ENCODE measurements at places on chromosomes 3 and 15.

- no peak for DNase-seq
These were observed 73.2 kb upstream of the DLG1 start for GRCh38 chr3:197371591-197372046.

GRCh38 chr3:5012367-5012766, 33.1 kb downstream of the BHLHE40 start:
- DNase-seq, result no peak

DNA sequence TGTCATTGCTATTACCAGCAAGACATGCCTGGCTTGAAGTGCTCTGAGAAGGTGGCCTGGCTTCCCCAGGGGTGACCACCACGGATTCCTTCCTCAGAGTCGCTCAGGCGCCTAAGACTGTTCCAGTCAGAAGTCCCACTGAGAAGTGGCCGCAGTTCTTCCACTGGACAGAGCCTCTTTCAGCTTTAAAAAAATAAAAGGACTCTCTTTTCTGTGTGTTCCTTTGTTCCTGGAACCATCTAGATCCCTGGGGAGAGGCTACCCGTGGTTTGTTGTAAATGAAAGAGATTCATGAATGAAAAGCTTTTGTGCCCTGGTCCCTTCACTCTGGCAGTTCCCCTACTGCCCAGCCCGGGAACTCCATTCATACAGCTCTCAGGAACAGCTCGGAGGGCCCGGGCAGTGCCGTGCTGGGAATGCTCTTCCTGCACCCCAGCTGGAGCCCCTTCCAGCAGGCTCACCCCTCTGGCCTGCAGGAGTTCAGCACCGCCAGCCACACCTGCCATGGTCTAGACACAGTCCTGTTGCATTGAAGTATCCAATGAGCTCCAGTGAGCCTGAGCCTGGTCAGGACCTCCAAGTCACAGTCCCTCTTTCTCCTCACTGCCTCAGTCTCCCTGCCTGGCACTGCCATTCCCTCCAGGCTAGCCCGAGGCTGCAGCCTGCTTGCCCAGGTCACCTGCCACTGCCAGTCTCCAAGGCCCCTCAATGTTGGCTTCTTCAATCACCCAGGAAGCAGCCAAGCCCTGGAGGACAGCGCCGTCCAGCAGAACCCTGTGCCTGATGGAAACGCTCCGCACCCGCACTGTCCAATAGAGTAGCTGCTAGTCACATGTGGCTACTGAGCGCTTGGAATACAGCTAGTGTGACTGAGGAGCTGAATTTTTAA, 75.4 kb downstream of the XXYLT1 start:
- no peak for DNase-seq

- DNase-seq, result no peak
These were observed 178.5 kb upstream of the RASGRP1 start for GRCh38 chr15:38743147-38743546.

- no peak for DNase-seq
These were observed 276.3 kb downstream of the RBMS3 start for GRCh38 chr3:29557186-29557585.

DNA sequence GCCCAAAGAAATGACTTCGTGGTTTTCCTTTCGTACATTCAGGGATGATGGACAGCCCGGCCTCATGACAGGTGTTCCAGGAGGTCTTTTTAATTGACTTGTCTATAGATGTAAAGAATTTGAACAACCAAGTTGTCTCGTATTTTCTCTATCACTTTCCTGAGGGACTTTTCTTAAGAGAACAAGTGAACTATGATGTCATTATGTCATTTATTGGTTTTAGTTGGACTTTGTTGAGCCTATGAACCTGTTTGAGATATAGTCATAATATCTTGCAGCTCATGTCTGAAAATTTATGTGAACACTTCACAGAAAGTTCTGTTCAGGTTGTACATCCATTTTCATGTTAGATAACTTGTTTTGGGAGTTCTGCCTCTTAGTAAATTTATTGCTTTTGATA, 89.2 kb downstream of the RBMS3 start:
- DNase-seq, result no peak

DNA sequence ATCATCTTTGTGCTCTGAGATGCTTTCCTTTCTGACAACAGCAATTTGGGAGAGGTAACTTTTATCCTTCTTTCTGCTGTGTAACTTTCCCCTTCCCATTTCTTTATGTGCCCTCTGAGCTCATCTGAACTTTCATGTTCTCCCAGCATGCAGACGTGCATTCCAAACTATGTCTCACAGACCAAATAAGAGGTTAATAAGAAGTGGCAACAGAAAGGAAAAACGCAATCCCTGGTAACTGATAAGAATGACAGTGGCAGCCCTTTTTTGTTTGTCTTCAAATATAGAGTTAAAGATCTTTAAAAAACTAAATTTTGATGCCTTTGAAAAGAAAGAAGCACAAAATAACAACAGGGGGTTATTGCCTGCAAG, 533.4 kb downstream of the FOXP1 start:
- no peak for DNase-seq

DNA sequence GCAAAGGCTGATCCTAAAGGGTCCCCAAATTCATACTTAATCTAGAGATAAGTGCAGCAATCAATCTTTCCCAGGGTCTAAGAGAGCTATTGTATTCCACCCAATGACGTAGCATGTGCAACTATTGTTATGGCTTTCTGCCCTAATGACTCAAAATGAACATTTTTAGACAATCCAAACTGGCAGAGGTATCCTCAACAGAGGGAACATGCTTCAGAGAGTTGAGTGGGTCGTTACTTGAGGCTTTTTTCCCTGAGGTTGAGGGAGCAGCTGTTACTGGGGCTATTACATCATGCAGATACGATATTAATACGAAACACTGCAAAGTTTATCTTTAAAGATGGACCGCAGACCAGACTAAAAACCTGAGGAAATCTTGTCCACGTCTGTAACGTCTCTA, 278.3 kb upstream of the WNT5A start:
- DNase-seq, result no peak

DNA sequence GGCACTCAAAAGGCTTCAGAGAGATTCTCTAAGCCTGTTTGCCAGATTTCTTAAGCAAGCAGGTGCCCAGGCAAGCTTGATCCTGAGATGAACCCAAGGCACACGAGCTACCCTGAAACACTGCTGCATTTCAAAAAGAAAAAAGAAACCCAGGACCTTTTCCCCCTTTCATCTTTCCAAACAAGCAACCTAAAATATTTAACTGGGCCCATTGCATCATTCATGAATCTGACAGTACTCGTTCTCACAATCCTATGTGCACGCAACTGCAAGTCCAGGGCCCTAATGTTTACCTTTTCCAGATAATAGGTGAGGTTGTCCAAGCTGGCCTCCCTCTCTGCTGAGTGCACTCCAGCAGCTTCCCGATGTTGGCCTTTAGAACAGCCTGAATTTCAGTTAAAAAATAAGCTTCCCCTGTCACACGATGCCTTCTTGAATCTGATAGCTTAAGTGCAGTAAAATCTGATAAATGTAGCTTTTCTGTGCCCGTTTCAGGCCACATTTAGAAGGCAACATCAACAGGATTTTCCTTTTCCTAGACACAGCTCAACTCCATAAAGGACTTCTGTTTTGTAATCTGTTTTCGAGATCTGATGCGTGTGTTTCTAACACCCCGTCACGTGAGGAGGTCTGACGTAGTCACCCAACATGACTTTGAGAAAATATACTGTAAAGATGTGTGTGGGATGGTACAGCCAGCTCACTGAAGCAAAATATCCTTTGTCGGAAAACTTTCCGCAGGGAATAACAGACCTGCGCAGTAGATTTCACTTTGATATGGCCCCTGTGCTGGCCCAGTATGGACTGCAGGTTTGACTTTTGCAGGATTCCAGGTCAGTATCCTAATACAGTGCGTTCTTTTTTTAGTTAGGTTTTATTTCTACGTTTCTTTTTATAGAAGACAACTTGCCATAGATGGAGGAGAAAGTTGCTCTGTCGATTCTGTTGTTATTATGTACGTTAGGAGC, 55.1 kb upstream of the RASA2 start:
- DNase-seq, result no peak

DNA sequence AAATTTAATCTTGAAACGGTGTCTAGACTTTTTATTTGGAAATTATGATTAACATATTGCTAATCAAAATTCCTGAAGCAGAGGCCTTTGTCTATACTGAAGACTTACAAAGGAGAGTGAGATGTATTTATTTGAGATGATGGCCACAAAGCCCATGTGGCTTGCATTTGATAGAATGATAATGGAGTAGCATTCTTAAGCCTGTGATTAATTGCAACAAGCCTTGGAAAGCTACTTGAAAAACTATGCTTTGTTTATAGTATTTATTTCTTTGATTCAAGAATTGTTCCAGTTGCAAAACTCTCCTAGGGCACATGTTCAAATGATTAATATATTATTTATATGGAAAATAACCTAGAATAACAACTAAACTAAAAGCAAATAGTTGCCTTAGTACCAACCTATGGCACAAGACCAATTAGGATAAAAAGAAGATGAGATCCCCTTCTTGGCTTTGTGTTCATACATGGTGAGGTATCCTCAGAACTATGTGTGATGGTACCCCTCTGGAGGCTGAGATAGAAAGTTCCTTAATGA, 244.1 kb upstream of the TBL1XR1 start:
- no peak for DNase-seq

DNA sequence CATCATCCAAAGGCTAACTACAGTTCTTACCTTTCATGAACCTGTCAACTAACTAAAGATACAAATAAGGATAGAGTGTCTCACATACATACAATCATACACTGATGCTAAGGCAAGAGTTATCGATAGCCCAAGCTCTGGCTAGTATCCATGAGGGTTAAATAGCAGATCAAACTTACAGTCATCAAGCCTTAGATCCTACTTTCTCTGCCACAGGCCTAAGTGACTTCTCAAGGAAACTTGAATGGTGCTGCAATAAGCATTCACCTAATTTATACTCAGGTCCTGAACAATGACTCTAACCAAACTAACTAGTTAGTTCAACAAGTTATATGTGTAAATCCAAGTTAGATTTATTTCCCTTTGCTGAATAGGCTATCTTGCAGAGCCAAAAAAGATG, 51.0 kb downstream of the ALDH1A2 start:
- no peak for DNase-seq

- no peak for DNase-seq
These were observed 163.1 kb downstream of the CLSTN2 start for GRCh38 chr3:140097874-140098635.

GRCh38 chr3:168061332-168061996, 34.3 kb downstream of the GOLIM4 start:
- DNase-seq, result no peak

GRCh38 chr15:36632226-36632625, 52.8 kb downstream of the CDIN1 start:
- no peak for DNase-seq

GRCh38 chr3:153130312-153130977, 31.6 kb upstream of the RAP2B start:
- no peak for DNase-seq

- DNase-seq, result no peak
These were observed 813.9 kb upstream of the GRM7 start for GRCh38 chr3:6047016-6047415.

DNA sequence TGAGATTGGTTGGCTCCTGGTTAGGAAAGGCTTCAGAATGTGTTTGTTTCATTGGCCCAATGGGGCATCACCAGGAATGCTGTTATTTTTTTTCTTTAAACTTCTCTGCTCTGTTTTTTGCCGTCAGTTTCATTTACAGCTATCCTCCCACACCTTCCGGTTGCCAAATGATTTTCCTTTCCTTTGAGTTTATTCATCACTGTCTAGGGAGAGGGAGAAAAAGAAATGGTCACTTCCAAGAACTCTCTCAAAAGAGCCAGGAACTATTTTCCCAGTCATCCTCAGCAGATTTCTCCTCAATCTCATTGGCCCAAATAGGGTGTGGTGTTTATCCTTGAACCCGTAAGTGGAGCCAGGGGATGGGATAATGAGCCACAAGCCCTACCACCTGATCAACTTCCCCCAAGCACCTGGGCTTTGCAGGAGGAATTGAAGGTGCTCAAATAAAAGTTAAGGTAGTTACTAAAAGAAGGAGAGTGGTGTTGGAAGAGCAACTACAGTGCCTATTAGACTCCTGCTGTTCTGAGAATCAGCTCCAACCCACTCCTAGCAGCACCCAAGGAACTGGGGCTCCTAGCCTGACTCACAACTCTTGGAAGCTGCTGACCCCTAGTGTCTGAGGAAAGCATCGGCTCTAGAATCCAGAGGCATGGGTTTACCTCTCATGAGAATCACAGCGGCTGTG, 183.8 kb upstream of the IL12A start:
- DNase-seq, result peak; percentile 60

- DNase-seq, result peak; percentile 84
These were observed 68.4 kb upstream of the TNFAIP8L3 start for GRCh38 chr15:51162865-51163762.

DNA sequence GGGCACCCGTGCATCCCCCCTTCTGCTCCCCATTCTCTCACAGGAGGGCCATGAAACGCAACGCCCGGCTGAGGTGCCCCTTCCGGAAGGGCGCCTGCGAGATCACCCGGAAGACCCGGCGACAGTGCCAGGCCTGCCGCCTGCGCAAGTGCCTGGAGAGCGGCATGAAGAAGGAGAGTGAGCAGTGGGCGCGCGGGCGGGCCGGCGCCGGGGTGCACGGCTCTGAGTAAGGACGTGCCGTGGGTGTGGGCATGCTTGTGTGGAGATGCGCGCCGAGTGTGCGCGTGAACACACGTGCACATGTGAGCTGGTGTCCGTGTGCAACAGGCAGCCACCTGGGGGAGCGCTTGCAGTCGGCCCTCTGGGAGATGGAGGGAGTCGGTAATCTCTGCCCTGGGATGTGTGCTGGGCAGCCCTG, 28.1 kb downstream of the NR1I2 start:
- DNase-seq, result peak; percentile 54

GRCh38 chr15:98667521-98668179, 19.3 kb downstream of the IGF1R start:
- DNase-seq, result no peak

DNA sequence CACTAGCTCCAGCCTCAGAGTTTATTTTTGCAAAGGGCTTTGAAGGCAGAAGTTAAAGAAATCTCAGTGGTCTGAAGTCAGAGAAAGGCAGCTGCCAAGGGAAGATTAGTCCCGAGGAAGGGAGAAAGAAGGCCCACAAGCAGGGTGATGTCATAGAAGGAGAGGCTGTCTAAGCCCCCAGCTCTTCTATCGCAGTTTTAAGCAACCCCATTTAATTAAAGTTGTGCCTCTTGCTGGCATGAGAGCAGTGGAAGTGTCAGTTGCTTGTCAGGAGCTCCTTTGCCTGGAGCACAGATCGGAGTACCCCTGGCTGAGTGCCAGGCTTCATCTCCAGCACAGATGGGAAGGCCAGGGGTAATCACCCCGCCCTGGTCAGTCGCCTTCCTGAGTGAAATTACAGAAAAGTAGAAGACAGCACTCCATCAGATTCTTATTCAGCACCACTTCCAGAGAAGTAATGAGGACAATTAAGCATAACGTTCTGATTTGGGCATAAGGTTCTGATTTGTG, 530.7 kb downstream of the EPHB1 start:
- no peak for DNase-seq

- DNase-seq, result no peak
These were observed 16.0 kb upstream of the MINDY4B start for GRCh38 chr3:150921209-150921608.

- no peak for DNase-seq
These were observed 30.2 kb downstream of the FAM174B start for GRCh38 chr15:92625251-92625980.

DNA sequence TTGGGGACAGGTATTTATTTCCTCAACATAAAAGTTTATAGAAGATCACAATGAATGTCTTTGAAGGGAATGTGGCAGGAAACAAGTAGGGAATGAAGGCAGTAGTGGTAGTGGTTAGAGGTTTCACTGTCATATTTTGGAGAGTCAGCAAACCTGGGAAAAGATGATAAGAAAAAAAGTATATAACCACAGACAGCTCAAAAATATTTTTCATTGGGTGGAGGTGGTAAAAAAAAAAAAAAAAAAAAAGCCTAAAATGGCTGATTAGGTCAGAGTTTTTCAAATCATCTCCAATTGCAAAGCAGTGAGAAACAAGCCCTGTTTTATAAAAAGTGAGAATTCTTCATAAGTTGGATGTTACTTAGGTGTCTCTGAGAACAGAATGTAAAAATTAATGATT, 400.0 kb downstream of the LSAMP start:
- DNase-seq, result no peak
